Inflammatory macrophage treated with lipopolysaccharide for 4 hours (primary cell): ENCODE measurements at places on chromosomes 7 and 10.

DNA sequence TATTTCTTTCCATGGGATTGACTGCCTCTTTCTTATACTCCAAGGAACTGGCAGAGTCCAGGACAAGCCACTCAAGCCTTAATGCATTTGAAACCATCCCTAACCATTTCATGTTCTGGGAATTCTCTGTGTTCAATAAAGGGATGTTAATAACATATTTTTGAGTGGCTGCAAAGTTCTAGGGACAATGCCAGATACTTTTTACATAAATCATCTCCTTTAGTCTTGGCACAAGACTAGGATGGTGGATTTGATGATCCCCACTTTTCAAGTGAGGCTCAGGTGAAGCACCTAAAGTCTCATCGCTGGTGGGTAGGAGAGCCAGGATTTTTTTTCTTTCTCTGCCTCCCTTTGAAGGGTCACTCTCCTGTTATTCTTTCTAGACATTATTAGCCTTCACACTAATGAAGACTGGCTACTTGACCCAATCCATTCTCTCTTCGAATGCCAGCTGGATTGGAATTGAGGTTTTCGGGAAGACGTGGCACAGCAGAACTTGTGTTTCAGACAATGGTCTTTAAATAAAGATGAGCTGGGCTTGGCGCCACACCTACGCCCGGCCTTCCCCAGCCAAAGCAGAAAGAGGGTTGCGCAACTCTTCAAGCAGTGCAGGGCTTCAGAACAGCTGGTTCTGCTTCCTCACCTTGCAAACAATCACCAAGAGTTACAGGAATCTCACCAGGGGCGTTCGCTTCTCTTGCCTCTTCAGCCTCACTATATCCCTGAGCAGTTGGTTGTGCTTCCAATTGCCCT, 73.8 kb upstream of the BMPER start:
- no peak for DNase-seq

DNA sequence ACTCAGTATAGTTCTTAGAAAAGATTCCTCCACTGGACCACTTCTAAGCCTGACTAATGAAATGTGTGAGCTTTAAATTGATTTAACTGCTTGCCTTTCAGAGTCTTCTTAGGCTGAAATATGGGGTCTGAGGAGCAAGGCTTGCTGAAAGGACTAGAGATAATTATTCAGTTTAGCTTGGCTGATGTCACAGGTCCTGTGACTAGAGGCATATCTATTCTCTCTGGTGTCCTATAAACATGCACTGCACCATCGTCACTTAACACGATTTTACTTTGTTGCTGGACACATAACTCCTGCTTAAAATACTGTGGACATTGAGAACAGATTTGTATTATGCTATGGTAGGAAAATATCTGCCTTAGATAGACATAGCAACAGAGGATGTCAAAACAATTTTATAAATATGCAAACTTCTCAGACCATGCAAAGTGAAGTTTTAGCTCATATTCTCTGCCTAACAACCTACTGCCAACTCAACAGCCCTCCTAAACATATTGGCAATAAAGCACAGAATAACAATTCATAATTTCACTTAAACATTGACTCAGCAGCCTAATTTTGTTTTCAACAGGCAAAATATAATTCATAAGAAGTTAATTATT, 80.2 kb downstream of the RNF133 start:
- DNase-seq = no peak

GRCh38 chr10:116147147-116147905, 125.7 kb downstream of the GFRA1 start:
- DNase-seq = no peak

DNA sequence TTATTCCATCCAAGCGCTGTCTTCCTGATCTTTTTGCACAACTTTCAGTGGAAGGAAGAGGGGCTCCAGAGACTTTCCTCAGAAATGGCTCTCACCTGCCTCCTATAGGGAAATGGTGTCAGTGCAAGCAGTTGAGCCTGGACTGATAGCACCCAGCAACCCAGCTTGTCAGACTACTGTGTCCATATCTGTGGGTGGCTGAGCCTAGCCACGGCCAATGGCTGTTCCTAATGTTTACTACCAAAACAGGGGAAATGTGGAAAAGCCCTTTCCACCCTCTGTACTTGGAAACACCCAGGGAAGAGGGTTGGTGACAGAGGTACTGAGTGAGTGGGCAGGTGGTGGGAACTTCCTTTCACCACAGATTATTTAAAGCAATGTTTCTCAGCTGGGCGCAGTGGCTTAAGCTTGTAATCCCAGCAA, 4.3 kb upstream of the YKT6 start:
- peak; percentile 52 for DNase-seq

GRCh38 chr10:75613685-75614504, 182.5 kb downstream of the LRMDA start:
- peak; percentile 43 for DNase-seq

DNA sequence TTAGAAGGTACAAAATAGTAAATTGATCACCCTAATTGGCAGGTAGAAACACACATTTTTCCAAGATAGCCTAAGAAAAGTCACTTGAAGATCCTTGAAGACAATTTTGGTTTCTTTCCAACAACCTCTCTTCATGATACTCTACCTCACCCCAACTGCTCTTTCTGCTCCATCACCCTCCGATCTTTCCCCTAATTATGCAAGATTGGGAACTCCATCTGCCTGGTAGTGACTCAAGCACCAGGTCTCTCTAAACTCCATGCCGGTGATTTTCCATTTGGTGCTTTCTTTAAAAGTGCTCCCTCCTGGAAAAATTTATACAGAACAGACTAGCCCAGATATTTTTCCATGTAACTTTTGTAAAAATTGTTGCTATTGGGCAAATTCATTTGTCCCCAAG, 1.1 kb upstream of the AKR1B1 start:
- DNase-seq = peak; percentile 78

DNA sequence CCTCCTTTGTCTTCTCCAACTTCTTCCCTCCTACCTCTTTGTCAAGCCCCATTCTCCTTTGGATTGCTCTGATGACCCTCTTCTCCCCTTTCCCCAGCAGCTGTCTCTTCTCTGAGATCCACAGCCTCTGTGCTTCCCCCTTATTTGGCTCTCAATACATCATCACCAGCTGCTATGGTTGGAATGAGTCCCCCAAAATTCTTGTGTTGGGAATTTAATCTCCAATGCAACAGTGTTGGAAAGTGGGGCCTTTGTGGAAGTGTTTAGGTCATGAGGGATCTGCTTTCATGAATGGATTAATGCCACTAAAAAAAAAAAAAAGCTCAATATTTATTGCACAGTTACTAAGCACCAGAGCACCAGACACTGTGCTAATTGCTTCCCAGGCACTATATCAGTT, 39.2 kb upstream of the FRMD4A start:
- DNase-seq = no peak
